GM19239 (cell line): ENCODE measurements at places on chromosomes 7 and 10.

DNA sequence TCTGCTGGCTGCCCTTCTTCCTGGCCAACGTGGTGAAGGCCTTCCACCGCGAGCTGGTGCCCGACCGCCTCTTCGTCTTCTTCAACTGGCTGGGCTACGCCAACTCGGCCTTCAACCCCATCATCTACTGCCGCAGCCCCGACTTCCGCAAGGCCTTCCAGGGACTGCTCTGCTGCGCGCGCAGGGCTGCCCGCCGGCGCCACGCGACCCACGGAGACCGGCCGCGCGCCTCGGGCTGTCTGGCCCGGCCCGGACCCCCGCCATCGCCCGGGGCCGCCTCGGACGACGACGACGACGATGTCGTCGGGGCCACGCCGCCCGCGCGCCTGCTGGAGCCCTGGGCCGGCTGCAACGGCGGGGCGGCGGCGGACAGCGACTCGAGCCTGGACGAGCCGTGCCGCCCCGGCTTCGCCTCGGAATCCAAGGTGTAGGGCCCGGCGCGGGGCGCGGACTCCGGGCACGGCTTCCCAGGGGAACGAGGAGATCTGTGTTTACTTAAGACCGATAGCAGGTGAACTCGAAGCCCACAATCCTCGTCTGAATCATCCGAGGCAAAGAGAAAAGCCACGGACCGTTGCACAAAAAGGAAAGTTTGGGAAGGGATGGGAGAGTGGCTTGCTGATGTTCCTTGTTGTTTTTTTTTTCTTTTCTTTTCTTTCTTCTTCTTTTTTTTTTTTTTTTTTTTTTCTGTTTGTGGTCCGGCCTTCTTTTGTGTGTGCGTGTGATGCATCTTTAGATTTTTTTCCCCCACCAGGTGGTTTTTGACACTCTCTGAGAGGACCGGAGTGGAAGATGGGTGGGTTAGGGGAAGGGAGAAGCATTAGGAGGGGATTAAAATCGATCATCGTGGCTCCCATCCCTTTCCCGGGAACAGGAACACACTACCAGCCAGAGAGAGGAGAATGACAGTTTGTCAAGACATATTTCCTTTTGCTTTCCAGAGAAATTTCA, 1.7 kb downstream of the ADRB1 start:
- DNase-seq, result peak; percentile 53

DNA sequence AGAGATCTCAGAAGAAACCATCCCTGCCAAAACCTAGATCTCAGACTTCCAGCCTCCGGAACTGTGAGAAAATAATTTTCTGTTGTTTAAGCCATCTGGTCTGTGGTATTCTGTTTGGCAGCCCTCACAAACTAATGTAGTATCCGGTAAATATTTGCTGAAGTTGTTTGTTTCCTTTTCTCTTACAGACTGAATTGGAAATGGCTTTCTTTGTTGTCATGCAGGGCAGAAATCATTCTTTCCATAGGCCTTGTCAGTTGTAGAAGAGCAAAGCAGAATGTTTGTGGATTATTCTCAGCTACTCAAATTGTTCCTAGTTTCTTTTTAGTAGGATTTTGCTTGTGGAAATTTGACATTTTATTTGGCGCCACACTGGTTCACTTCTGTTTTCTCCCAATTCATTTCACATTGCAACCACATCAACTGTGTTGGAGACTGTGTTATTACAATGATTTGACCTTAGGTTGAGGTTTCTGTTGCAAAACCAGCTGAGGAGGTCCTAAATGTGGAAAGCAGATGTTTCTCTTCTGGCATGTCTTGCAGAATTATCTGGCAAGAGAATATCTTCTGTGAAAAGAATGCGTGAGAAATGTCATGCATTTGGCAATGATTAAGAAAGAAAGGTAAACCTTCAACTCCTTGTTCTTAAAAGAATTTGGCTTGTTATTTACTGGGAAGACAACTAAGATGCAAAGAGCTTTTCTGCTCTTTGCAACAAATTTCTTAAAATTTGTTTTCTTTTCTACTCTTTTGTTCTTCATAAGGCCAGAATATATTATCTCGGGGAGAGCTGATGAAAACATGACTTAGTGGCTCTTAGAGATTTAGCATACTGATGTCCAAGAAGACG, 25.8 kb downstream of the ACTA2 start:
- no peak for DNase-seq

DNA sequence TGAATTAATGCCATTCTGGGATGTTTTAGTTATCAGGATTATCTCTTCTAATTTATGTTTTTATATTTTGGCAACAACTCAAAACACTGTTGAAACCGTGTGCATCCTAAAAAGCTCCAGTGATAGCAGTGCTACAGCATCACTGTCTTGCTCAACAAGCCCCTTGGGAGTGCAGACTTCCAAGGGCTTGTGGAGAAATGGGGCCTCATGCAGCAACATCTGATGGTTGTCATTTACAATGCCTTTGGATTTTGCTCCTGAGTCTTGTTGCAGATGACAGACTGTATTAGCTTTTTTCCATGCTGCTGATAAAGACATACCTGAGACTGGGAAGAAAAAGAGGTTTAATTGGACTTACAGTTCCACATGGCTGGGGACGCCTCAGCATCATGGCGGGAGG, 515.4 kb downstream of the NEBL start:
- DNase-seq, result no peak

DNA sequence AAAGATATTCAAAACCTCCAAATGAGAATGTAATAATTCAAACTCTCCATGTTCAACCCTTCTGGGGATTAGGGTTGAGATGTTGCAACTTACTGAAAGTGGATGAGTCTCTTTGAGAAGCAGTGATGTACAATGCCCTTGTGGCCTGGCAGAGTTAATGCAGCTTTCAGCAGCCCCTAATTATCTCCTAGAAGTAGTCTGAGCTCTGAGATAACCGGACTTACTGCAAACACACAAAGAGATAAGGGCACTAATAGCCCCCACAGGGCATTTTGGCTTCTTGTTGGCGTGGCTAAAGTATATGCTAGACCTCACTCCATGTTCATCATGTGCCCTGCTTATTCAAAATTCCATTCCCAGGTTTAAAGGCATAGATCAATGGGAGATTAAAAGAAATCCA, 404.7 kb downstream of the NEBL start:
- no peak for DNase-seq
